Stimulated activated CD4-positive, alpha-beta T cell treated with anti-CD3 and anti-CD28 coated beads, Interleukin-2, amount 100 ng/mL, for 48 hours (primary cell): ENCODE measurements at places on chromosomes 2 and 18.

DNA sequence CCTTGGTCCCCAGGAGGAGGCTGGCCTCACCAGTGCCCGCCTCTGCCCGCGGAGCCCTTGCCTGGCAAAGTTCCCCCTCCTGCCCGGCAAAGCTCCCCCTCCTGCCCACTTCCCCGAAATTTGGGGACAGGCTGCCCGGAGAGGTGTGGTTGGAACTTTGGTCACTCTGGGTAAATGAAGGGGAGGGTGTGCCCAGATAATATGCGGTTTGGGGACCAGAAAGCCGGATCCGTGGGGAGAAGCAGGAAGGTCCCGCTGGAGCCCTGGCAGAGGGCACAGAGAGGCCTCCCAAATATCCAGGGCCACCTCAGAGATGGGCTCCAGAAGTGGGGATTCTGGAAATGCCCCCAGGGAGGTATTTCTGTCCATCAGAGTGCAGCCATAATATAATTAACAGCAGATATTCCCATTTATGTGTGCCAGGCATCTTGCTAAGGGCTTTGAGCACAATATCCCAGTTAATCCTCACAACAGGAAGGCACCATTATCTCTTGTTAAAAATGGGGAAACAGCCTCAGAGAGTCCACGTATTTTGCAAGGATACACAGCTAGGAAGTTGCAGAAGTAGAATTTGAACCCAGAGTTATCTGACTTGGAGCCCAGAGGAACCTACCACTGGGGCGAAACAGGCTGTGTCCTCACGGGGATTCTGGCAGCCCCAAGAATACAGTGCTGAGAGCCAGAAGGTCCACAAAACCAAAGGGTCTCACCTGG, 914 bp downstream of the STEAP3 start:
- no peak for DNase-seq

GRCh38 chr2:95296880-95297487, at the start of gene KCNIP3:
Gene KCNIP3 (plus strand): TSS chr2:95297347. CDS start chr2:95297439, 92 bp downstream.
- no peak for DNase-seq

- DNase-seq = no peak
Observed at GRCh38 chr2:85935746-85936208, 47.0 kb upstream of the ST3GAL5 start.

GRCh38 chr2:65232636-65233035, 5.0 kb downstream of the ACTR2 start:
- no peak for DNase-seq

DNA sequence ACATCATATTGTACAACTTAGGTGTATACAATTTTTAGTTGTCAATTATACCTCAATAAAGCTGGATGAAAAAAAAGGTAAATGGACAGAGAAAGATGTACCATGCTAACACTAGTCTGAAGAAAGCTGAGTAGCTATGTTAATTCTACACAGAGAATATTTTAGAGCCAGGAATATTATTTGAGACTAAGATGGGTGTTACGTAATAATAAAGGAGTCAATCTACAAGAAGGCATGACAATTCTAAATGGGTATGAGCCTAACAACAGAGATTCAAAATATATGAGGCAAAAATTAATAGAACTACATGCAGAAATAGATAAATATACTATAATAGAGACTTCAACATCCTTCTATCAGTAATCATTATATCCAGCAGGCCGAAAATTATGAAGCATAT, 69.1 kb downstream of the CCDC141 start:
- no peak for DNase-seq

- no peak for DNase-seq
Observed at GRCh38 chr2:38181806-38182491, 106.0 kb upstream of the CYP1B1 start.

DNA sequence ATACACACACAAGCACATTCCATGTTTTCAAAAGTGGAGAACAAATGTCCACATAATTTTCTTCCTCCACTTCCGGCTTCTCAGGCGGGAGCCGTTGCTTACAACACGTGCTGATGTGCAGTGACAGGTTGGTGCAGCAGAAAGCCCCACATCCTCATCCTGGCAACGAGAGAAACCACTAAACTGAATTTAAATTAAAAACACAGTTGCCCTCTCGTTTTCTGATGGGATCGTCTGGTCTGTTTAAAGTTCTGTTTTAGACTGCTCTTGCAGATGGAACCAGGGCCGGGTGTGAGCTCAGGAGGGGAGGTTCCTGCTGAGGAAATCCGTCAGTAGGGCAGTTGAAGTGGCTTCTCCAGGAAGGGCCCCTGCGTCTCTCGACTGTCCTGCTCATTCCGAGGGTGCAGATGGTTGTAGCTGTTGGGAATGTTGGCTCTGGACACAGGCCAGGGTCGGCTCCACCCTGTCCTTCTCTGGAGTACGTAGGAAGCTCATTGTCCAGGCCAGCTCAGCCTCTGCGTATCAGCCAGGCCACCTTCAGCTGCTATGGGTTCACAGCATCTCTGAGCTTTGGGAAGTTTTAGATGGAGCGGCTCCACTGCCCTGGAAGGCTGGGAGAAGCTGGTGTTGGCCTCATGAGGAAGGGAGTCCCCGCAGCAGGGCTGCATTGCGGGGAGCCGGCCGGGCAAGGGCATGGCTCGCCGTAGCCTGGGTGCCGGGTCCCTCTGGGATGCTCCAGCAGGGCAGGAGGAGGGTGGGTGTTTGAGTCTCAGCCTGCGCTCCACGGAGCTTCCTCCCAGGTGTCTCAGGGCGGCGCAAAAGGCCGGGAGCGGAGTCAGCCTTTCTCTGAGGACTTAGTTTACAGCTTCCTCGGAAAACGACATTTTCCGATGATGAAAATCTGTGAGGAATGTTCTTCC, 58.3 kb downstream of the NFATC1 start:
- no peak for DNase-seq

DNA sequence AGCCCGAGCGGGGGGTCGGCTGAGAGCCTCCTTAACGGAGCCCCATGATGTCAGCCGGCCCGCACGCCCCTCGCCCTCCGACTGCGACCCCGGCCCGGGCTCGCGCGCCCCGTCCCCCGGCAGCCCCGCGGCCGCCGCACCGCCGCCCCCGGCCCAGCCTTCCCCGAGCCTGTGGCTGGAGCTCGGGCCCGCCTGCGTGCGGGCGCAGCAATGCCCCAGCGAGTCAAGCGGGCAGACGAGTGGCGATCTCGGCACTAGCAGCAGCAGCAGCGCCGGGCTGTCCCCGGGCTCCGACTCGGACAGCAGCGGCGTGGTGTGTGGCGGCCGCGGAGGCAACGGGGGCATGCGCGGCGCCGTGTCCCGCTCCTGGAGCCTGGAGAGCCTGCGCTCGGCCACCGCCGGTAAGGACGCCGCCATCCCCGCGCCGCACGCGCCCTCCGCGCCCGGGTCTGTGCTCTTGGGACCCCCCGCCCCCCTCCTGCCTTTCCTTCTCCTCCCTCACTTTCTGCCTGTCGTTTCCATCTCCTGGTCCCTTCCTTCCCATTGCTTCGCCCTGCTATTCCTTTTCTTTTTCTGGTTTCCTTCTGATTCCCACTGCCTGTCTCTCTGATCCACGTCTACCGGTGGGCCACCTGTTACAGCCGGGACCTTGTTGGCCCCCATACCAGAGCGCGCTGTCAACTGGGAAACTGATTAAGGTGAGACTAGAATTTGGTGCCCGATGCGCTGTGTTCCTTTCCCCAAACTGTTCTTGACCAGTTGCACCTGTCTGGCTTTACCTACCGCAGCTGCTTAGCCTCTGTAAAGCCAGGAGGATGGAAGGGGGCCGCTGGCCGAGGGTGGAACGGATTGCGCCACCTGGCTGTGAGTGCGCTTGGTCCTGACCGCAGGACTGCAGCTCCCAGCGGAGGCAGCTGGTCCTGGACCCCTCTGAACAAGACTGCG, 127.4 kb downstream of the ARHGEF4 start:
- no peak for DNase-seq

DNA sequence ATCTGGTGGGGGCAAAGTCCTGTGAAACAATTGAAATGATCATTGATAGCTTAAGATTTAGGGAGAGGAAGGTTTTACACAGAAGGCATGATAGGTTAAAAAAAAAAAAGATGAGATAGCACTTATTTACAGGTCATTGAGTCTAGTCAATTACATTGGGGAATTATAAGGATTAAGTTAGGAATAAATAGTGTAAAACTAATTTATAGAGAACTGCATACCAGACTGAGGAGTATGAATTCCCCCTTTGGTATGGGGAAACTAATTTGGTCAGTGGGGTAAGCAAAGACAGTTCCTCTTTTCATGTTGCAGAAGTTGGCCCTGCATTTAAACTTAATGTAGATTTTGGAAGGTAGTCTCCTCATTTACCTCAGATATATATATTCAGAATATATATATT, 10.8 kb downstream of the GLS start:
- no peak for DNase-seq

- DNase-seq = no peak
Observed at GRCh38 chr2:7661502-7661901, 744.3 kb downstream of the RNF144A start.

- no peak for DNase-seq
Observed at GRCh38 chr2:114609801-114610200, 167.4 kb downstream of the DPP10 start.

- DNase-seq = no peak
Observed at GRCh38 chr2:18396329-18397010, 164.0 kb downstream of the RDH14 start.

GRCh38 chr18:58101291-58101794, 57.3 kb downstream of the NEDD4L start:
- DNase-seq = no peak

DNA sequence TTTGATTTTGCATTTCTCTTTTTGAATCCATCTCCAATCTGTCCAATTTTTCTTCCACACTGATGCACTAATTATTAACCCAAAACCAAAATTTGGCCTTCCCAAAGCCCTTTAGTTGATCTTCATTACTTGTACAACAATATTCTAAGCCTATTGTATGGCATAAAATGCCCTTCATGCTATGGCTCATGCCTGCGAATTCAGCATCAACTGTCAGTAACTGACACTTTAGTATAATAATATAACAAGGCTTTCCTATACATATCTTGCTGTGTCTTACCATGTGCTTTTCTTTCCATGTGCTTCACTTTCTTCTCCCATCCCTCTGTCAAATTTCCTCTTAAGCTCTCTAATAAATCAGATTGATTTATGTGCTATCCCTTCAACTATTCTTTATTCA, 154.0 kb upstream of the TFPI start:
- DNase-seq = no peak

DNA sequence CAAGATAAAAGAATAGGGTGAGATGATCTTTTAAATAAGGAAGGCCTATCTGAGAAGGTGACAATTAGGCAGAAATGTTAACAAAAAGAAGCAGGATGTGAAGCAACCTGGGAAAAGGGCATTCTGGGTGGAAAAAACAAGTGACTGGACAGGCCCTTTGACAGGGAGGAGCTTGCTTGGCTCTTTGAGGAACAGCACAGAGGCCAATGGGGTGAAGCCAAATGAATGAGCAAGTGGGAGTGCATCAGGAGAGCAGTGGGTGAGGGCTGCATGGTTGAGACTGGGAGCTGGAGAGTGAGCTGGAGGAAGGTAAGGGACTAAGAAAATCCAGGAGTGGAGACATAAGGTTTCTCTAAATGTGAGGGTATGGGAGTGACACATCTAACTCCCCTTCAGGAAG, 126.9 kb downstream of the TDRD15 start:
- DNase-seq = no peak

DNA sequence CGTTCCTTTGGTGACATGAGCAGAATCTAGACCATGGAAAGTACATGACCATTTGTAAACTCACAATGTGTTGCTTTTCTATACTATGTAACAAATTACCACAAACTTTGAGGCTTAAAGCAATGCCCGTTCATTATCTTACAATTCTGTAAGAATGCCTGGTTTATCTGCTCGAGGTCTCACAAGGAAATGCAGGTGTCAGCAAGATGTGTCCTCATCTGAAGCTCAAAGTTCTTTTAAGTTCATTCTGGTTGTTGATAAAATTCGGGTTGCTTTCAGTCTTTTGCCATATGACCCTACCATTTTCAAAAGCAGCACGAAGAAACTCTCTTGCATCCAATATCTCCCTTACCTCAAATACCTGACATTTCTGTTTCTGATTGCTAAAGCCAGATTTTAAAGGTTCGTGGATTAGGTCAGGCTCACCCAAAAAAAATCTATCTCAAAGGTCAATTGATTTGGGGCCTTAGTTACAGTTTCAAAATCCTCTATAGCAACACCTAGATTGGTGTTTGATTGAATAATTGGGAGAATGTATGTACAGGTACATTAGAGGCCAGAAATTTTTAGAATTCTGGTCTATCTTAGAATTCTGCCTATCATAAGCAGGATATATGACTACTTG, 125.9 kb downstream of the TMEM131 start:
- no peak for DNase-seq

- no peak for DNase-seq
Observed at GRCh38 chr2:172308253-172308935, 119.0 kb upstream of the ITGA6 start.

DNA sequence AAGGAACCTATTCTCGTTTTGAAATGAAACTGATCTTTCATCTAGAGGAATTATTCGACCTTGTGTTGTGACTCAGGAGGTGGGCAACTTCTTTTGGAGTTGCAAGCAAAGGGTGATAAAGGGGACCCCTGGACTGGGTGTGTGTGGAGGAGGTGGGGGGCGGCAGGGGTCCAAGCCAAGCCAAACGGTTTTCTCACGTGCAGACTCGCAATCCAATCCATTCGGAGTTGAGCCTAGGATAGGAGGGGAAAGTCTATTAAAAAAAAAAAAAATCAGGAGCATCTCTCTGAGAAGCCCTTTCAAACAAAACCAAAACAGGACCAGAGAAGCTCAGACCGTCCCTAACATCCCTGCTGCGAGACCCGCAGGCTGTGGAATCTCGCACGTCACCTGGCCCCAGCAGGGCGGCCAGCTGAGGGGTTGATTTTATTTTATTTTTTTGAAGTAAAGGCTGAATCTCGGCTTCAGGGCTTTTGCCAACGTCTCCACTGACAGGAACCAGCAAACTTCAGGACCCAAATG, 3.7 kb upstream of the ZEB2 start:
- no peak for DNase-seq

GRCh38 chr18:60911504-60911903, 421.7 kb upstream of the CDH20 start:
- no peak for DNase-seq

- DNase-seq = peak; percentile 23
Observed at GRCh38 chr18:34787931-34788532, 77.9 kb downstream of the DTNA start.

- no peak for DNase-seq
Observed at GRCh38 chr2:111239107-111239506, 118.4 kb downstream of the BCL2L11 start.

DNA sequence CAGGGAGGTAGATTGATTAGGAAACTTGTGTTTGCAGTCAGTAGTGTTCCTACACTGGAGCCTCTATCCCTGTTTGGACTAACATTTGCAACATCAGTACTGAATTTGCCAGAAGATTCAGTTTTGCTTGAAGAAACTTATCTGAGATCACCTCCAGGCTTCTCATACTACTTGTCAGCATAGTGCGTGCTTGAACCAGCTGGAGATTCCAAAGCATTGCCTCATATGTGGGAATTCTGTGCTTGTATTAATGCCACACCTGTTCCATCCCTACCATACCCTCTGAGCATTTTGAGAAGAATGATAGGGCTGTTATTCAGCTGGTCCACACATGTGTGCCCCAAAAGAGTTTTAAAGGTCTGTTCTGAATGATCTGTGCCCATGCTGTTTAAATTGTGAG, 148.7 kb downstream of the RAPGEF4 start:
- no peak for DNase-seq

GRCh38 chr18:39480494-39481195, 1915.0 kb upstream of the CELF4 start:
- DNase-seq = no peak

- DNase-seq = no peak
Observed at GRCh38 chr2:235903782-235904584, 264.2 kb downstream of the GBX2 start.
